ENCODE measurements at places on chromosomes 4 and X.

GRCh38 chr4:48908687-48909086 lies 2.1 kb upstream of the OCIAD2 start:
- DNase-seq = no peak

- DNase-seq = no peak
Measured at GRCh38 chr4:68691186-68691585, 20.7 kb upstream of the UGT2B15 start.

- DNase-seq = no peak
Measured at GRCh38 chr4:40857956-40858355, 108.2 kb downstream of the NSUN7 start.

DNA sequence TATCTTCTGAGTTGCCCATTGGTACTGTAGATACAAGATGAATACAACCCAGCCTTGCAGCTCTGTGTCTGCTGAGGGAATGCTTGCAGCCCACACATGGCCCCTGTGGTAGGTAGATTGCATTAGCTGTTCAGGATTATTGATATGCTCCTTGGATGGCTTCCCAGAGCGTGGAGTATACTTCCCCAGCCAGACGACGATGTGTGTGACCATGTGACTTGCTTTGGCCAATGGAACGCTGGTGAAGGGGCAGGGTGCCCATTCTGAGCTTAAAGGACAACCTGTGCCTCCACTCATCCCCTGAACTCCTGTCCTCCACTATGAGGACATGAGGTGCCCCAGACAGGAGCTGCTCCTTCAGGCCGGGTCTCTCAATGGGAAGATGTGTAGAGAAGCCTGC lies 23.9 kb upstream of the FGFBP2 start:
- DNase-seq = no peak

- DNase-seq = no peak
Measured at GRCh38 chr4:1837069-1837468, 18.9 kb downstream of the LETM1 start.

- DNase-seq = no peak
Measured at GRCh38 chr4:144336633-144337032, 196.1 kb upstream of the GYPA start.
